HepG2 (cell line): ENCODE measurements at places on chromosomes 12 and 14. TPM values are rescaled to one million over a fixed set of nuclear protein-coding genes. Genes with fewer than 3 reads are reported as not detected.

DNA sequence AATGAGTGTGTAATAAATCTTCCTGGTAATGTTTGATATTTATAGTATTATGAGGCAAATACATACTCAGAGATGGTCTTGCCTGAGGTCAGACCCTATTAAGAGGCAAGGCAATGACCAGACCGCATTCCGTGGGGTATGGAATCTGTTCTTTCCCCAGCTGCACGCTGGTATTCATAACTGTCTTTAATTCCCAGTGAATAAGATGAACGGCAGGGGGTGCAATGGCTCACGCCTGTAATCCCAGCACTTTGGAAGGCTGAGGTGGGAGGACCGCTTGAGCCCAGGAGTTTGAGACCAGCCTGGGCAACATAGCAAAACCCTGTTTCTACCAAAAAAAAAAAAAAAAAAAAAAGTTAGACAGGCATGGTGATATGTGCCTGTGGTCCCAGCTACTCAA lies 44.6 kb downstream of the ERO1A start:
- H3K4me3 ChIP-seq: no peak overlapping the region
- H3K27ac ChIP-seq: no peak overlapping the region
- peak; percentile 26 for DNase-seq
- H3K36me3 ChIP-seq: peaks cover 5% of the 10 kb centered on the region

- no peak overlapping the region for H3K27ac ChIP-seq
- no peaks in the 10 kb centered on the region for H3K27me3 ChIP-seq
- no peaks in the 10 kb centered on the region for H3K36me3 ChIP-seq
- DNase-seq: no peak
- no peak overlapping the region for H3K4me3 ChIP-seq
Measured at GRCh38 chr12:76464631-76465166, 94.9 kb downstream of the OSBPL8 start.

- no peaks in the 10 kb centered on the region for H3K27me3 ChIP-seq
- peaks cover 25% of the 10 kb centered on the region for H3K36me3 ChIP-seq
- H3K4me3 ChIP-seq: peak overlapping the region; percentile 50; the same call in 1 of the 2 replicates
- peaks cover 35% of the 10 kb centered on the region for H3K4me1 ChIP-seq
- peak overlapping the region; percentile 64 for H3K27ac ChIP-seq
Measured at GRCh38 chr12:56103823-56104108, 593 bp upstream of the PA2G4 start.

DNA sequence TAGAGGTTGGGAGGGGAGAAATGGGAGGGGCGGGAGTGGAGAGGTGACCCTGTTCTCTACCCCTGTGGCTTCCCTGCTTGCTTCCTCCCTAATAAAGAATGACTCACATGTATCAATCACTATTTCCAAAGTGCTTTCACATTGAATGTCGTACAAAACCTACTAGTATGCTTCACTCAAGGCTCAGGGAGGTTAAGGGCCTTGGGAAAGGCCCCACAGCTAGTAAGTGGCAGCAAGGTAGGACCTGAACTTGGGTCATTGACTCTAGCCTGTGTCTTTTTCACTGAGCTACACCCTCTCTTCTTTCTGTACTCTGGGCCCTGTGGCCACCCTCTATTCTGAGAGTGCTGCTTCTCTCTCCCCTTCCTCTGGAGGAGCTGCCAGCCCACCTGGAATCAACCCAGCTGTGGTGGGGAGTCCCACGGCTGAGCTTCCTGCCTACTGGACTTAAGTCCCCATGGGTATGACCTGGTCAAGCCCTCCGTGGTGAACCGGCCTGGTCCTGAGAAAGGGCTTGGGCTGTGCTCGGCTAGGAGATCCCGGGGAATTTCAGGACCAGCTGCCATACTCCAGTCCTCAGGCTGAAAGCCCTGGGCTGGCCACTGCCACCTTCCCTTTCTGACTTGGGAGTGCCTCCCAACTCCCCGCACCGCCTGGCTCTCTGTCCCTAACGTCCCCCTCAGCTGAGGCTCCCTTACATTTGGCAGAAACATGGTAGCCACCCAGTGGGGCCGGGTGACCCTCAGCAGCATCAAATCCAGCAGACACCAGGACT lies 13.0 kb downstream of the SLC48A1 start:
- H3K4me3 ChIP-seq: no peak overlapping the region
- H3K27me3 ChIP-seq: no peaks in the 10 kb centered on the region
- H3K27ac ChIP-seq: no peak overlapping the region
- no peaks in the 10 kb centered on the region for H3K4me1 ChIP-seq
- no peak for DNase-seq
- peaks cover 12% of the 10 kb centered on the region; the same call in 1 of the 3 replicates for H3K36me3 ChIP-seq

- no peak for DNase-seq
- H3K27ac ChIP-seq: no peak overlapping the region
- H3K27me3 ChIP-seq: no peaks in the 10 kb centered on the region
Measured at GRCh38 chr14:84234281-84234680, 1295.7 kb upstream of the FLRT2 start.

GRCh38 chr14:61630399-61631044 lies 64.8 kb upstream of the HIF1A start:
- no peak for DNase-seq
- H3K4me1 ChIP-seq: no peaks in the 10 kb centered on the region
- no peak overlapping the region for H3K4me3 ChIP-seq
- H3K27me3 ChIP-seq: no peaks in the 10 kb centered on the region
- H3K36me3 ChIP-seq: no peaks in the 10 kb centered on the region

DNA sequence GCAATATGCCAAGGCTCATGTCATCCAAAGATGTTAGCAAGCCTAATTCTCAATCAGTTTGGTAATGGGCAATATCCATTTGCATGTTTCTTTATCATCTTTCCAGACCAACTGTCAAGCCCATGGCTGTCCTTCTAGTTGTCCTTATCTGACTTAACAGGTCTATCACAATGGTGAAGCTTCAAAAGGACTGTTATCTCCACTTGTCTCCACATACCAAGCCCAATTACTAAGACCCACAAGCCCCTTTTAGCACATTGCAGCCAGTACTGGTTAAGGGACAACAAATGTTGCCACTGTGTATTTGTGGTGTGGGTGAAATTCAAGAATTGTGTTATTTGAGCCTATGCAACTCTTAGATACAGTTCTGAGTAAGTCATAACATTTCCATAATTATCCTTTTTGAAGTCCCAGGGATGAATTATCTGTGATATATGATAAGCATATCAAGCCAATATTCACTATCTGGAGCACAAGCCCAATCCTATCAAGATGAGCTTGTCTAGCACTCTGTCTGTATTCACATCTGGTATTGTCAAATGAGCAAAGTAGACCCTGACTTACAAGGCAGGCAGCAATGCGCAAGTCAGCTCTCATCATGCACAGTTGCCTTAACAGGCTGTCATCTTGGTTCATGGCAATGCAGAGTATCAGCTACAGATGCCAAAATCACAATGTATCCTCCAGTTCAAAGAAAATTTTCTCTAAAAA lies 19.3 kb upstream of the ST8SIA1 start:
- no peak overlapping the region for H3K27ac ChIP-seq
- DNase-seq: no peak
- H3K36me3 ChIP-seq: no peaks in the 10 kb centered on the region
- H3K4me3 ChIP-seq: no peak overlapping the region
- H3K4me1 ChIP-seq: no peaks in the 10 kb centered on the region
- H3K27me3 ChIP-seq: no peaks in the 10 kb centered on the region

GRCh38 chr12:83349907-83350611 lies 663.4 kb downstream of the TMTC2 start:
- H3K4me3 ChIP-seq: no peak overlapping the region
- no peaks in the 10 kb centered on the region for H3K36me3 ChIP-seq
- H3K27ac ChIP-seq: no peak overlapping the region
- DNase-seq: no peak
- no peaks in the 10 kb centered on the region for H3K27me3 ChIP-seq

DNA sequence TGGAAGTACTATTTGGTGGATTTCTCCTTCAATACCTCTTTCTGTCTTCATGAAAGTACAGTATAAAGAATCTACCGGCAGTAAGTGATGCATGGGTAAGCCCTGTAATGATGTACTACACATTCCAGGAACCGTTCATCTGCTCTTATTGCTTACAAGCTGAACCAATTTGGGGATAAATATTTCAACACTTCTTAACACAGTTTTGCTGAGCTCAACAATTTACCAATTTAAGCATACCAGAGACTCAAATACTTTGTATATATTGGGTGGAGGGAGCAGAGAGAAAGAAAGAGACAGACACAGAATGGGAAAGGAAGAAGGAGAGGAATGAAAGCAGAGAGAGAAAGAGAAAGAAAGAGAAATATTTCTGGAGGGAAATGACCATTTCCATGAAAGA lies 821.1 kb upstream of the FLRT2 start:
- H3K4me1 ChIP-seq: no peaks in the 10 kb centered on the region
- H3K27ac ChIP-seq: no peak overlapping the region
- no peak overlapping the region for H3K4me3 ChIP-seq
- H3K36me3 ChIP-seq: no peaks in the 10 kb centered on the region

GRCh38 chr12:58533652-58534051 lies 386.7 kb downstream of the LRIG3 start:
- no peak for DNase-seq
- H3K4me3 ChIP-seq: no peak overlapping the region
- no peaks in the 10 kb centered on the region for H3K36me3 ChIP-seq
- no peaks in the 10 kb centered on the region for H3K27me3 ChIP-seq
- H3K4me1 ChIP-seq: no peaks in the 10 kb centered on the region

DNA sequence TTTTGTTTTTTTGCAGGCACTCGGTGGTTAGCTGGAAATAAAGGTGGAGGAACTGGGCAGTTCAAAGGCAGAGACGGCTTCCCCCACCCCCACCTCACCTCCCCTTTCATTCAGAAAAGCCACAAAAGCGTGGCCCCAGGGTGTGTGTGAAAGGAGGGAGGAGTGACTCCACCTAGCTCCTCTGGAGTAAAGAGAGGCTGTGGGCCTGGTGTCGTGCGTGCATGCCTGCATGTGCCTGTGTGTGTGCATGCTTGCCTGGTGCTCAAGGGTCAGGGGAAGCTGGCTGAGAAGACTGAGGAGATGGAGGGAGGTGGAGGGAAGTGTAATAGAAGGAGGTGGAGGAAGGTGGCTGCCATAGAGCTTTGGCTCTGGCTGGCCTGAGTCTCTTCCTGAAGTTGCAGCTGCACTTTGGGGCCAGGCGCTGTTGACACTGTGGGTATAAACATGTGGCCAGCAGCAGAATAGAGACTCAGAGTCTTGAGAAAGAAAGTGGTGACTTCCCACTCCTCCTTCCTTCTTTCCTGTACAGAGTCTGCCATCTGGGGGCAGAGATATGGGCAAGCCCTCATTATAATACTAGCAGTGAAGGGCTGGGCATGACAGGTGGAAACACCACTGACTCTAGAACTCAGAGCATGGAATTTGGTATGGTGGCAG lies 36.9 kb upstream of the SINHCAF start:
- DNase-seq: peak; percentile 35
- H3K27ac ChIP-seq: peak overlapping the region; percentile 84
- peaks cover 27% of the 10 kb centered on the region for H3K4me1 ChIP-seq
- peak overlapping the region; percentile 73 for H3K4me3 ChIP-seq
- no peaks in the 10 kb centered on the region for H3K36me3 ChIP-seq

DNA sequence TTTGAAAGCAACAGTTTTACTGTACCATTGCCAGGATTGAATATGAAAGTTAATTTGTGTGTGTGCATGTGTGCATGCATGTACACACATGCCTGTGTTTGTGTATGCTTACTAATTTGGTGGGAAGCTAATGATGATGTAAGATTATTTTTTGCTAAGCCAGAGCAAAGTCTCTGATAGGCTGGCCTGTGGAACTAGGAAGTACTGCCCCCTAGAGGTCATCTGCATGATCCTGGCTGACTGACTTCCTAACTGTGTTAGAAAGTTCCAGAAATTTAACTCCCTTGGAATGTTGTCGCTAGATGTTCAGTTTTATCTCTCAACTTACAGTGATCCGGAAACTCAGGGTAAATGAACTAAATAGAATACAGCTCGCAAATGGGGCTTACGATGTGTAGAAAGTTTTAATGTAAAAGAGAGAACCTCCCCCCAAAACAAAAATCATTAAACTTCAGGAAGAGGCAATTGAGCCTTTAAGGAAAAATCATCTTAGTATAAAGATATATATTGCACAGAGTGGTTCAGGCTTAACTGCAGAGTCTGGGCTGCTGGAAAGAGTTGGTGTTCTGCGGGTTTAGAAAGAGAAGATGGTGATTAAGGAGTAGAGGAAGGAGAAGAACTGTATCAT lies 34.3 kb upstream of the SLC38A1 start:
- H3K4me3 ChIP-seq: no peak overlapping the region
- no peak overlapping the region for H3K27ac ChIP-seq
- no peaks in the 10 kb centered on the region for H3K4me1 ChIP-seq
- DNase-seq: peak; percentile 27
- H3K36me3 ChIP-seq: no peaks in the 10 kb centered on the region
- H3K27me3 ChIP-seq: no peaks in the 10 kb centered on the region

DNA sequence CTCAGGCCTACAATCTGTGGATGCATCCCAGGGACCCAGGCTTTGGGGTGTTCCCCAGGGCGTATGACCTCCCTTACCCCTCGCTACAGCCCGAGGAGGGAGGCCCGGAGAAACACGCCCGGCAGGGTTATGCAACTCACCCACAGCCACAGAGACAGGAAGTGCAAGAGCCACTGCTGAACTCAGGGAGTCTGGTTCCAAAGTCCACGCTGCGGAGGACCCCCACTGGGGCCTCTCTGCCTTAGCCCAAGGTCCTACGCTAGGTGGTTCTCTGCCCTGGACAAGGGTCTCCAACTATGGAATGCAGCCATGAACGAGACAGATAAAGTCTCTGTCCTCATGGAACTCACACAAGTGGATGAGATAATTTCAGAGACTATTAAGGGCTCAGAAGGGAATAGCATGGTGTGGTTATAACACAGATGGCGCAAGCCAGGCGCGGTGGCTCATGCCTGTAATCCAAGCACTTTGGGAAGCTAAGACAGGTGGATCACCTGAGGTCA lies 11.3 kb downstream of the SCARB1 start:
- H3K27me3 ChIP-seq: no peaks in the 10 kb centered on the region
- peaks cover 29% of the 10 kb centered on the region for H3K36me3 ChIP-seq
- DNase-seq: peak; percentile 89
- no peak overlapping the region for H3K4me3 ChIP-seq
- peak overlapping the region; percentile 70 for H3K27ac ChIP-seq
- peaks cover 94% of the 10 kb centered on the region for H3K4me1 ChIP-seq

GRCh38 chr12:133038118-133038709 lies 905 bp downstream of the ZNF84 start:
- no peak for DNase-seq
- no peaks in the 10 kb centered on the region for H3K27me3 ChIP-seq
- H3K27ac ChIP-seq: peak overlapping the region; percentile 97

GRCh38 chr14:99134516-99135046 lies 137.4 kb downstream of the BCL11B start:
- no peaks in the 10 kb centered on the region for H3K4me1 ChIP-seq
- H3K4me3 ChIP-seq: no peak overlapping the region
- H3K27ac ChIP-seq: no peak overlapping the region
- H3K36me3 ChIP-seq: no peaks in the 10 kb centered on the region
- no peak for DNase-seq

KRT79 gene
- not detected in 2 replicates for total RNA-seq

IFI27L1 gene
- 19.0 and 19.3 TPM in 2 replicates for total RNA-seq
